Activated CD4-positive, alpha-beta T cell treated with anti-CD3 and anti-CD28 coated beads, Interleukin-2, amount 50 U/mL, for 1 hour (primary cell): ENCODE measurements at places on chromosomes 3 and 15.

- no peak for DNase-seq
Measured at GRCh38 chr3:39224288-39224687, 31.9 kb upstream of the XIRP1 start.

DNA sequence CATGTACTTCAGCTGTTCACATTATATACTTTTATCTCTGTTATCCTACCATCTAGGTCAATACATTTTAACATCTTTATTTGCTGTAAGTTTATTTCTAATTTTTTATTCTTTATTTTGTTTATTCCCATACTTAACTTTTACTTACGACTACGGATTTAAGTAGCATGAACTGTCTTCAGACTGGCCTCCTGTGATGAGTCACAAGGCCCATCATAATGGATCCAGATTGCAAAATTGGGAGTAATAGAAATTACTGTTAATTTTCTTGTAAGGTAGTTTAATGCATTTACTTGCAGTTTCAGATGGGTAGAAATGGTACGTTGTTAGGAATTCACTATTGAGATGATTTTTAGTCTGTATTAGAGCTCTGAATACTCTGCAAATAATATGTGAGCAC is 45.9 kb downstream of the PPARG start:
- DNase-seq: no peak

DNA sequence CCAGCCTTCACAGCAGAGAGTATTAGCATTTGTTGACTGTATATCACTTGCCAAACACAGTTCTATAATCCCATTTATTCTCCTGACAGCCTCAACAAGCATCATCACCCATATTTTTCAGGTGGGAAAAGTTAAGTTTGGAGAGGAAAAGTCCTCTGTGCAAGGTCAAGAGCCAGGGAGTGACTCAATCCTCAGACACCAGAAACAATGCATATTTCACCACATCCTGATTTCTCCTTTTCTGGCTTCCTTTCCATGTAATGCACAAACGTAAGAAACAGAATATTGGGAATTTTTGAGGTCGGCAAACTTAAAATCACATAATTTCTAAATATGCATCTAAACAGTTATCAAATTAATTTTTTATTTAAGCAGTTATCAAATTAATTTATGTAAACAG is 116.0 kb upstream of the GADL1 start:
- DNase-seq: no peak

- no peak for DNase-seq
Measured at GRCh38 chr15:66149871-66150270, 103.7 kb downstream of the MEGF11 start.

DNA sequence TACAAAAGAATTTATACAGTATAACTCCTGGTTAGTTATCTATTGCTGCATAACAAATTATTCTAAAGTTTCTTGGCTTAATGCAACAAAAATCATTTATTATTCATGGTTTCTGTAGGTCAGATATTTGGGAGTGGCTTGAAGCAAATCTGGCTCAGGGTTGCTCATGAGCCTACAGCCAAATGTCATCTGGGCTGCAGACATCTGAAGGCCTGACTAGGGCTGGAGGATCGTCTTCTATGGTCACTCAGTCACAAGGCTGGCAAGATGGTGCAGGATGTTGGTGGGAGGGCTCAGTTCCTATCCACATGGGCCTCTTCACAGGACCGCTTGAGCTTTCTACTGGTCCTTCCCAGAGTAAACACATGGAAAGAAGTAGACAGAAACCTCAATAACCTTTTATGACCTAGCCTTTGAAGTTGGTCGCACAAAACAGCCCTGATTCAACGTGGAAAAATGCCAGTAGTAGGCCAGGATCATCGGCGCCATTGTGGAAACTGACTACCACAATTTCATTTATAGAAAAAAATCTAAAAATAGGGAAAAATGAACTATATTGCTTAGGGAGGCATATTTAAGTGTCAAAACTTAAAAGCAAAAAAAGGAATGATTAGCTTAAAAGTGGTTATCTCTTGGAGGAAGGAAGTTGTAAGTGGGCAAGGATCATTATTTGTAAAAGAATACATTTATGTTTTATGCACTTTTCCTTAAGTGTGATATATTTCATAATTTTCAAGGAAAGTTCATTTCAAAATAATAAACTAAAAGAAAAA is 9.9 kb upstream of the MITF start:
- no peak for DNase-seq

- no peak for DNase-seq
Measured at GRCh38 chr3:117710501-117710900, 1000.9 kb downstream of the TUSC7 start.

DNA sequence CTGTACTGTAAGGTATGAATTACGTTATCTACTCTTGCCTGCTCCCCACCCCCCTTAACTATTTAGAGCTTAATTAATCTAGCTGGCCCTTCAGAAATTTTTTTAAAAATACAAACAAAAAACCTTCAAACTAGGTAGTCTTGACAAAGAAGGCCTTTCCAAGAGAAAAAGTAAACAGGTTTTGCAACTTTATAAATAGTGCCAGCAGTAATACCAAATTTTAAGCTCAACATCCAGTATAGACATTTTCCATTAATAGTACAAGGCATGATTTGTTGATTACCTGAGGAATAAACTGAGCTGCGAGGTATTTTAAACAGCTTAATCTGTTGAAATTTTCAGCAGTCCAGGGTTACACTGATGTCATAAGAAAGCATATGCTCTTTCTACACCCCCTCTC is 20.1 kb downstream of the STX19 start:
- no peak for DNase-seq

- DNase-seq: no peak
Measured at GRCh38 chr3:16606398-16606797, 1.2 kb upstream of the DAZL start.

GRCh38 chr3:150146991-150147761 is 176.5 kb upstream of the PFN2 start:
- DNase-seq: no peak

DNA sequence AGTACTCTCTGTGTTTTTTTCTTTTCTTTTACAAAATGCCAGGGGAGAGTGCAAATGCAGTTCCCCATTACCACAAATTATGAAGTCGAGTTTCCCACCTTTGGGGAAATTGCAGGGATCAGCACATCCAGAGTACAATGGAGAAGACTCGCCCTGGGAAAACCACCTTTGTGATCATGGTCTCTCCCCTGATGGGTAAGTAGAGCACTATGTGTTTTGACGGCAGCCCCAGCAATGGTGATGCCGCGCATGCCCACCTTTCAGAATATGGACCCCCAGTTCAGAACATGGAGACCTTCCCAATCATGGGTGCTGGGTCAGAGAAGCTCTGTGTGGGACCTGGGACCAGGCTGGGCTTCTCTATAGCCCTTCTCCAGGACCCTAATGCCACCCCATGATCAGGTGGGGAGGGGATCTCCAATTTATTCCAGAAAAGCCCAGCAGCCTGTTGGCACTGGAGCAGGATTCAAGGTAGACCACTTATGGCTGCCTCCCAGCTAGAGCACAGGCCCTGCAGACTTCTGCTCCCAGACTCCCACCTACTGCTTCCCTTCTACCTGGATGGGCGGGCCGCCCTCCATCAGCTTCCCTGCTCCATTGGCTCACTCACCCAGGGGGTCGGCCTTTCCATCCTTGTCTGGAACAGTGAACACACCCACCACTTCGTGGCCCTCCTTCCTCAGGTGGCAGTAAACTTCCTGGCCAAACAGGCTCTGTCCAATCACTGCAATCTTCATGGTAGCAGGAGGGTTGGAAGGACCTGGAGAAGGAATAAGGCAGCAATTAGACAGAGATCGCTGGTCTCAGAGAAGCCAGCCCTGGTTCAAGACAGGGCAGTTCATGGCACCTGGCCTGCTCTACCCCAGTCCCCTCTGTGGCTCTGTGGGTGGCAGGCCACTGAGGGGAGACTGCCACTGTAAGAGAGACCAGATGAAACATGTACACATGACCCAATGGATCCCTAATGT is 19.9 kb downstream of the ALDH1L1 start:
- no peak for DNase-seq

- DNase-seq: no peak
Measured at GRCh38 chr3:53818221-53819162, 27.7 kb downstream of the CHDH start.

DNA sequence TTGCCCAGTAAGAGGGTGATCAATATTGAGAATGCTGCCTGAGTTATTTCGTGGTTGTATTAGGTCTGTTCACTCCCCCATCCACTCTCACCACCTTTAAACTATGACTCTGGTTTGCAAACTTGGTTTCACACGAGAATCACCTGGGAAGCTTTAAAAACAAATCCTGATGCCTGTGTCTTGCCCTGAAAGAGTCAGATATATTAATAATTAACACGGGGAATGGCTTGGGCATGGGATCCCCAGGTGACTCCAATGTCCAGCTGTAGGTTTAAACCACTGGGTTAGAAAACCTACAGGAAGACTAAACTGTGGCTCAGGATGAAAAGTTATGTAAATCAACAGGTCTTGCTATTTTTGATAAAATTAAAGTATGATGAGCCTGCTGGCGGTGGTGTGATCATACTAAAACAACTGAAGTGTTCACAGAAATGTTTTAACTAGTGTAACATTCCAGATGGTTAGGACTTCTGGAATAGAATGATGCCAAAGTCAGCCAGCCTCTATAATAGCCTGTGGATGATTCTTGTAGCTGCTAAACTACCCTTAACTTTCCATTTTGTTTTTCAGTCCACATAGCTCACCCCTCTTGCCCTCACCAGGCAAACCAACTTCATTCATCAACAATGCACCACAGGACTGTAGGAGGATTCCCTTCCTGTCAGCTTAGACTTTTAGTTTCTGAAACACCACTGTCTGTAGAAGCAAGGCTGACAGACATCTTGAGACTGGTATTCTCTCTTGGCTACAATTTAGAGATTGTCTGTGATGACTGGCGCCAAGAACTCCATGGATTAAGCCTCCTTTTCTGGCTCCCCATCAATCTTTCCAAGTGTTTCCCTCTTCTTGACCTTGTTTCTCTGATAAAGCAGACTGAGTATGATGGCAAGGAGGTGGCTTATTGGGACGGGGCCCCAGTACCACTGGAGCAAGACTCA is 119.1 kb upstream of the ADAMTS9 start:
- no peak for DNase-seq

GRCh38 chr15:40250771-40251483 is 12.1 kb downstream of the PAK6 start:
- DNase-seq: no peak

GRCh38 chr3:76958274-76958673 is 81.6 kb upstream of the ROBO2 start:
- DNase-seq: no peak

- DNase-seq: no peak
Measured at GRCh38 chr15:77992356-77993222, 84.9 kb downstream of the TBC1D2B start.

GRCh38 chr15:44064706-44065105 is 130.4 kb downstream of the FRMD5 start:
- DNase-seq: no peak

DNA sequence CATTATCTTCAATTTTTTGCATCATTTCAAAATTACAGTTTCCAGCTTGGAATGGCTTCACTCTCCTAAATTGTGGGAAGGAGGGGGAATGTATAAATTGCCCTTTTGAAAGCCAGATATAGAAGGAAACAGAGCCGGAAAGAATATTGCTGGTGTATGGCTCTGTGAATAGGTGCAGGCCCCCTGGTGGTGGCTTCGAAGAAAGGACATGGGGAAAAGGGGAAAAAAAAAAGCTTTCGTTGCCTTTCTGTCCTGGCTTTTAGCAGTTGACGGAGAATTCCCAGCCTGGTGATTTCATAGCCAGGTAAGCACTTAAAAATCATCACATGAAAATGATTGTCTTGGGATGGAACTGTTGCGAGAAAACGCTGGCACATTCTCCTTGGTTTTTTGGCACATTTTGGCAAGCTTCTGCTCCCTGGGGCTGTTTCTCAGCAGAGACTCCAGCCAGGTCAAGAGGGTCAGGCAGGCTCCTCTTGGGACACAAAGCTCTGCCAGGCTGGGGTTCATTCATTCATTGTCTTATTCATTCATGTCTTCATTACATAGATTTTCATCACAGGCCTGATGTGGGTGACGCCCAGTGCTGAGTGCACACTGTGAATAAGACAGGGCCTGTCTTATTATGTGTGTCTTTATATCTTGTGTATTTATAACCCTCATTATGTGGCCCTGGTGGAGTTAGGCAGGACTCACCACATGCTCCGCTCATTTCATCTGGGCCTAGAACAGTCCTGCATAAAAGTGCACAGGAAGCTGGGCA is 300.0 kb upstream of the TPM1 start:
- peak; percentile 12 for DNase-seq

- DNase-seq: no peak
Measured at GRCh38 chr15:68492855-68493254, 60.9 kb upstream of the ITGA11 start.

GRCh38 chr15:36874930-36875329 is 225.4 kb downstream of the MEIS2 start:
- no peak for DNase-seq

GRCh38 chr3:35448681-35449080 is 190.6 kb upstream of the ARPP21 start:
- DNase-seq: no peak

- no peak for DNase-seq
Measured at GRCh38 chr3:27508424-27508823, 24.2 kb upstream of the SLC4A7 start.

GRCh38 chr3:107392549-107393165 is 15.4 kb downstream of the CCDC54 start:
- DNase-seq: no peak

DNA sequence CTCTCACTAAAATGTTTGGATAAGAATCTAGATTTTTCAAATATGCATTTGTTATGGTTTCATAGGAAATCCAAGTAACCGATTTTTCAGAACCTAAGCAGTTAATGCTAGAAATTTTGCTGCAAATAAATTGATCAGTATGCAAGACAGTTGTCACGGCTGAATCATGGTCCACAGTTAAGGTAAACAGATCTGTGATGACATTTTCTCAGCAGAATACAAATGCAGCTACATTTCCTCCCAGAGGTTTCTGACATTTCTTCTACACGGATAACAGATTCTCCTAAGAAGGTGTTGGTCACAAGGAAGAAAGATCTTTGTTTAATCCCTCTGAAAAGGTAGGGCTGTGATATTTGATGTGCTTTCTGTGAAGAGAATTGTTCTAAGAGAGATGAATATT is 36.9 kb downstream of the ARNT2 start:
- DNase-seq: no peak

- DNase-seq: no peak
Measured at GRCh38 chr3:134189849-134190248, 60.8 kb downstream of the RYK start.

DNA sequence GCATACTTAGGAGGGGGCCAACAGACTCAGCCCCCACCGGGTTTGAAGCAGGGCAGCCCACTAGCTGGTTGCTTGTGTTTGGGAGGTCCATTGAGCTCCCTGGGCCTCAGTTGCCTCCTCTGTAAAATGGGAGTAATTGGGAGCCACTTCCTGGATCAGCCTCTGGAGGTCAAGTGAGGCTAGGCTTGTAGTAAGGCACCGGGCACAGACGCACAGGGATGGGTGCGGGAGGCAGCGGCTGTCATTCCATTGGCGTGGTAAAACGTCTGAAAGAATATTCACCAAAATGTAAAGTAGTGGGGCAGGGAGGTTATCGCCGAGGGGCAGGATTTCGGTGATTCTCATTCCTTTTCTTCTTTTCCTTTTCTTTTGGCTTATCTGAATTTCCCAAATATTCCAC is 64.6 kb downstream of the TLE3 start:
- no peak for DNase-seq
